Brain pericyte (primary cell): ENCODE measurements at places on chromosomes 6 and 20.

DNA sequence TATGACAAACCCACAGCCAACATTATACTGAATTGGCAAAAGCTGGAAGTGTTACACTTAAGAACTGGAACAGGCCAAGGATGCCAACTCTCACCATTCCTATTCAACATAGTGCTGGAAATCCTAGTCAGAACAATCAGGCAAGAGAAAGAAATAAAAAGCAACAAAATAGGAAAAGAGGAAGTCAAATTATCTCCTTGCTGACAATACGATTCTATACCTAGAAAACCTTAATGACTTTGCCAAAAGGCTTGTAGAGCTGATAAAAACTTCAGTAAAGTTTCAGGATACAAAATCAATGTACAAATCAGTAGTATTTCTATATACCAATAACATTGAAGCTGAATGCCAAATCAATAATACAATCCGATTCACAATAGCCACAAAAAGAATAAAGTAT, 32.4 kb downstream of the OR5V1 start:
- no peak for DNase-seq

DNA sequence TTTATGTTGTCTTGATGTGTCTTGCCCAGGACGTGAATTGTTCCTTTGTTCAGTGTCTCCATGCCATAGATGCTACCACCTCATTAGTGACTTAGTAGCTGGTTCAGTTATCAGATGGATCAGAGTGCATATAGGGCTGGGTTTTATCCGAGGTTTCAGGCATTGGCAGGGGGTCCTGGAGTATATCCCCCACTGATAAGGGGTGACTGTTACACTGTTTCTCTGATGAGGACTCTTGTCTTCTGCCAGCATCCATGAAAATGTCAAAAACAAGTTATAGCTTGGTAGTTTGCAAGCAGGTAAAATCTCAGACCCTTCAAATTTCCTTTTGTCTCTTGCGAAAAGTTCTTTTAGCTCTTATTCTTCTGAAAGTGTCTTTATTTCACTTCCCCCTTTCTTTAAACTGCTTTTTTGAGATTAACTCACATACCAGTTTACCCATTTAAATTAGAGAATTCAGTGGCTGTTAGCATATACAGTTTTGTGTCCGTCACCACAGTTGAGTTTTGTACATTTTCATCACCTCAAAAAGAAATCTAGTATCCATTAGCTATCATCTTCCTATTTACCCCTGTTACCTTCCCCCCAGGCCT, 109.2 kb downstream of the CDYL start:
- DNase-seq = no peak

DNA sequence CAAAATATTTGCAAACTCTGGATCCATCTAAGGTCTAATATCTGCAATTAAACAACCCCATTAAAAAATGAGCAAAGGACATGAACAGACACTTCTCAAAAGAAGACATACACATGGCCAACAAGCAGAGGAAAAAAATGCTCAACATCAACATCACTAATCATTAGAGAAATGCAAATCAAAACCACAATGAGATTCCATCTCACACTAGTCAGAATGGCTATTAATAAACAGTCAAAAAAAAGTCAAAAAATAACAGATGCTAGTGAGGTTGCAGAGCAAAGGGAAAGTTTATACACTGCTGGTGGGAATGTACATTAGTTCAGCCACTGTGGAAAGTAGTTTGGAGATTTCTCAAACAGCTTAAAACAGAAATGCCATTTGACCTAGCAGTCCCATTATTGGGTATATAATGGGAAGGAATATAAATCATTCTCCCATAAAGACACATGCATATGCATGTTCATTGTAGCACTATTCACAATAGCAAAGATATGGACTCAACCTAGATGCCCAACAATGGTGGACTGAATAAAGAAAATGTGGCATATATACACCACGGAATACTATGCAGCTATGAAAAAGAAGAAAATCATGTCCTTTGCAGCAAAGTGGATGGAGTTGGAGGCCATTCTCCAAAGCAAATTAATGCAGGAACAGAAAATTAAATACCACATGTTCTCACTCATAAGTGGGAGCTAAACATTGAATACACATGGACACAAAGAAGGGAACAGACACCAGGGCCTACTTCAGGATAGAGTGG, 9.1 kb downstream of the ZNFX1 start:
- no peak for DNase-seq

- DNase-seq = no peak
Measured at GRCh38 chr6:92942549-92942948, 476.8 kb downstream of the EPHA7 start.

- DNase-seq = no peak
Measured at GRCh38 chr6:136123468-136123867, 126.6 kb downstream of the MTFR2 start.

- DNase-seq = no peak
Measured at GRCh38 chr6:16953905-16954304, 147.9 kb upstream of the STMND1 start.

DNA sequence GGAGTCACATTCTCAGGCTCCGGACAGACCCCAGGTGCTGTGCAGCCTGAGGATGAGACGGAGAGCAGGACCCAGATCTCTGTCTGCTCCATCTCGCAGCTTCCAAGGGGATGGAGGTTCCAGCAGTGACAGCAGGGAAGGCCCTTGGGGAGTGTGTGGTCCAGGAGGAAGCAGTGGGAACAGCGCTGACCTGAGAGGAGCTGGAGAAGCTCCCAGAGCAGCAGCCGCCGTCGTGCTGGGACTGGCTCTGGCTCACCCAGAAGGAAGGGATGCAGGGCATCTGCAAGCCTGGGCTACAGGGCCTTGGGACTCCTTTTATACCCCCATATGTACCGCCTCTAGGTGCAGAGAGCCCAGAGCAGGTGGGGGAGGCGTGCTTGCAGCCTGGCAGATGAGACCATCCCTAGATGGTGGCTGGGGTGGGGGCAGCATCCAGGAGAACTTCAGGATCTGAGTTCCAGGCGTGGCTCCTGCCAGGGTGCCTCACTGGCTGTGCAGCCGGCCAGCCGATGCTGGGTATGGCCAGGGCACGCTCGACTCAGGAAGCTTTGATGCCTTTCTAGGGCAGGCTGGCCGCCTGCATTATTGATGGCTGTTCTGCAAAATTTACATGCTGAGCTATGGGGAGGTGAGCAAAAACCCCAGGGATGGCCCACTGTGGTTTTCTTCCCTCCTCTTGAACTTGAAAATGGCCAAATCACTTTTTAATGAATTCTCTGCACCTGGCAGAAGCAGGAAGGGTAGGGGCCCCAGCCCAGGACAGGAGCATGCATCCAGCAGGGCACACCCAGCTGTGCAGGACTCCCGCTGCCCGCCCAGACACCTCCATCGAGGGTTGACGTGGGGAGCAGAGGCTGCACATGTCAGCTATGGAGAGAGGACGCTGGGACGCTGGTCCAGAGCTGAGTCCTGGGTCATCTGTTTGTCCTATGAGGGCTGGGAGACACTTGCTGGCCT, 179.6 kb downstream of the TAF4 start:
- no peak for DNase-seq

- no peak for DNase-seq
Measured at GRCh38 chr20:31562241-31562640, 42.8 kb upstream of the ID1 start.

DNA sequence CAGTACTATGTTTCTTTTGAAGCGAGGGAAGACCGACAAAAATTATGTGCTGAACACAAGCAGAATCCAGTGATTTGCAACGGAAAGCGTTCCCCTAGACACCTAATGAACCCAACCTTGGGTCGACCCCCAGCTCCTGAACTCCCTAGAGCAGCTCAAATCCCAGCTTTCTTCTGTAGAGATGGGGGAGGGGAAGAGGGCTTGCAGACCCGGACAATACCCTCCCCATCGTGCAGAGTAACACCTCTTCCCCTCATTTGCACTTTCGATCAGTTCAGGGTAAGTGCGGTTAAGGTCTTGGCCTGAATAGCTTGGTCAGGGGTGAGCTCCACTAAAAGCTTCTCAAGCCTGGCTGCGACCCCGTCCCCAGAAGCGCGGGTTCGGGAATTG, 404 bp downstream of the CEP162 start:
- no peak for DNase-seq

DNA sequence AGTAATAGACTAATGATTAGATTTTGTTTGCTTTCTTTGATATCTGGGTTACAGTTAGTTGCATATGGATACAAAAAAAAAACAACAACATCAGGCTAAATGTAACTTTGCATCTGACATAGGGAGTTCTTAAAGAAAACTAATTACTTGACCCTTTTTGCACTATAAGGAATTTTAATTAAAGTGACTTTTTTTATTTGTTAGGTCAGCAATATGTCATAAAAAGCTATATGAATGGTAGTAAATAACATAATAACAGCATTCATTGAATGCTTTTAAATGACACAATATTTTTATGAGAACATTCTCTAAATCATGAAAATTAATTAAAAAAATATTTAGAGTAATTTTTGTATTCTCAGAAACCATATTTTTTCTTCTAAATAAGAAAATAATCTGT, 183.6 kb downstream of the GRIK2 start:
- DNase-seq = no peak

GRCh38 chr6:113178349-113178748, 678.8 kb upstream of the MARCKS start:
- no peak for DNase-seq

- DNase-seq = no peak
Measured at GRCh38 chr6:26272171-26272637, 92.8 kb upstream of the BTN3A2 start.

DNA sequence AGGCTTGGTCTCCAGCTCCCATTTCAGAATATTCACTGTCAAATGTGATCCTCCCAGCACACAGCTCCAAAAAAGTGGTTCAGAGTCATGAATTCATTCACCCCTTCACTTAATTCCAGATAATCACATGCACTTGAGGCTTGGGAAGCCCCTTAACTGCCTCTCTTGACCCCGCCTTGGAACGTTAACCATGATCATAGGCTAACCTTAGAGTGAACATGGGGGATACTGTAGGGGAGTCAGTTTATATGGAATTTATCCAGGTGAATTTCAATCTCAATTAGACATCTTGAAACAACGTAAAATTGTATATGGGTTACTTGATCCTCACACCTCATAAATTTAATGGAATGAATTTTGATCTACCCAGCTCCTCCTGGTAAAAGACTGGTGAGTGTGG, 346.8 kb upstream of the ARID1B start:
- no peak for DNase-seq

DNA sequence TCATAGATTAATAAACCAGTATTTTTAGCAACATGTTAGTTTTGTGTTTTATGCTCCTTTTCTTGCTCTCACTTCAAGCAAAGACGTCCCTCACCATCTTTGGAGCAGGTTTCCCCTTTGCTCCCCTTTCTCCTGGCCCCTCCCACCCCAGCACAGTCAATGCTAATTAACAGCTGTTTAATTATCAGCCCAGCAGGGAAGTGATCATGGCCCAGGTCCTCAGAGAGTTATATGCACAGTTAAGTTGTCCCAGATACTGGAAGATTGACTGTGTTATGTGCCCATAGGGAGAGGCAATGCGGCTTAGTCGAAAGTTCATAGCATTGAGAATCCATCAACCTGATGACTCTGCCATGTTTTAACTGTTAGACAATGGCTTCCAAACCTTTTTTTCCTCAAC, 123.5 kb downstream of the PCSK2 start:
- no peak for DNase-seq

- peak; percentile 81 for DNase-seq
Measured at GRCh38 chr6:142885182-142885867, 59.7 kb downstream of the HIVEP2 start.

DNA sequence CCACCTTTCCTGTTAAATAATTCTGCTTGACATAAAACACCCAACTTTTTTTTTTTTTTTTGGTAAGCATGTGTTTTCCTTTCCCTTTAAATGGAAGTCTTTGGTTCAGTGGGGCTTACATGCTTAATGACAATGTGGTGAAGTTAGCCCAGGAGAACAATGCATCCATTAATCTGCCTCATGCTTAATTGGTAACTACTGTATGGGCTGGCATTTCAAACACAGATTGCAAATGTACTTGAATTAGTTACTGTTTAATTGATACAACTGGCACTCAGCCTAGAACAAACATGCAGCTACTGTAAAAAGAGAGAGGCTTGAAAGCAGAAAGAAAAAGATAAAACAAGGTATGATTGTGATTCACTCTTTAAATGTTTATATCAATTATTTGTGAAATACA, 483.6 kb upstream of the NOX3 start:
- no peak for DNase-seq

GRCh38 chr6:52733172-52733571, 30.1 kb downstream of the GSTA2 start:
- DNase-seq = no peak

DNA sequence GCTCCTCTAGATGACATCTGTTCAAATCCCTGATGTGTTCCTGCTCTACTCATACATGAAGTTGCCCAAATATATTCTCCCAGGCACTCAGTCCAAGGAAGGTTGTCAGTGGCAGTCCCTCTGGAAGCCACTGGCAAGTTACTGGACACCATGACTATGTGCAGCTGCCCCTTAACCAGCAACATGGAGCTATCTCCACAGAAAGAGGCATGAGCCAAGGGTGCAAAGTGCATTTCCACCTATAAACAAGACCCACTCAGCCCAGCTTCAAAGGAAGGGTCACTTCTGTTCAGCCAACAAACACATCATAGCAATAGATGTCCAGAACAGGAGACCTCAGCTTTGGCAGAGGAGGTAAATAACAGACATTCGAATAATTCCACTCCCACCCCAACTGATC, 217.6 kb upstream of the PMEPA1 start:
- no peak for DNase-seq

- DNase-seq = no peak
Measured at GRCh38 chr20:61608275-61609085, 356.4 kb downstream of the CDH4 start.

GRCh38 chr6:148298683-148299082, 44.0 kb upstream of the SASH1 start:
- no peak for DNase-seq

GRCh38 chr6:108650781-108651180, 90.1 kb downstream of the FOXO3 start:
- no peak for DNase-seq

- DNase-seq = no peak
Measured at GRCh38 chr20:48839154-48839917, 11.5 kb upstream of the PREX1 start.

- no peak for DNase-seq
Measured at GRCh38 chr6:68559716-68560115, 75.4 kb upstream of the ADGRB3 start.

DNA sequence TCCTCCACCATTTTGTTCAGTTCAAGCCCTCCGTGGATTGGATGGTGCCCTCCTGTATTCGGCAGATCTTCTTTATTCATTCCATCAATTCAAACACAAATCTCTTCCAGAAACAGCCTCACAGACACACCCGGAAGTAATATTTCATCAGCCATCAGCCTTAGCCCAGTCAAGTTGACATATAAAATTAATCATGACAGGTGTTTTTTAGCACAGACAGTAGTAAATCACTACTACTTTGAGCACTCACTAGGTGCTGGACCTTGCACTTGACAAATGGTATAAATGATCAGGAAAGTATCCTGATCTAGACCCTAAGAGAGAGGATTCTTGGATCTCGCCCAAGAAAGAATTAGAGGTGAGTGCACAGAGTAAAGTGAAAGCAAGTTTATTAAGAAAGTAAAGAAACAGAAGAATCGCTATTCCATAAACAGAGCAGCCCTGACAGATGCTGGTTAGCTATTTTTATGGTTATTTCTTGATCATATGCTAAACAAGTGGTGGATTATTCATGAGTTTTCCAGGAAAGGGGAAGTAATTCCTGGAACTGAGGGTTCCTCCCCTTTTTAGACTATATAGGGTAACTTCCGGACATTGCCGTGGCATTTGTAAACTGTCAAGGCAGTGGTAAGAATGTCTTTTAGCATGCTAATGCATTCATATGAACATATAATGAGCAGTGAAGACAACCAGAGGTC, 194.6 kb upstream of the LAMP5 start:
- no peak for DNase-seq

GRCh38 chr20:35015863-35016193, 60.2 kb downstream of the MYH7B start:
- DNase-seq = no peak

- DNase-seq = no peak
Measured at GRCh38 chr6:157823001-157823527, at the start of gene SNX9. SNX9 (plus strand) TSS chr6:157823246; CDS start chr6:157823435, 189 bp downstream.
